Thyroid gland (tissue), 4 donors: ENCODE measurements at places on chromosomes 3 and 15. TPM values are rescaled to one million over a fixed set of nuclear protein-coding genes. Genes with fewer than 3 reads are reported as not detected.

GRCh38 chr3:14802381-14802731 is 16.4 kb upstream of the FGD5 start:
- no peaks in the 10 kb centered on the region for H3K4me1 ChIP-seq
- H3K27me3 ChIP-seq, result no peaks in the 10 kb centered on the region
- no peaks in the 10 kb centered on the region for H3K36me3 ChIP-seq

DNA sequence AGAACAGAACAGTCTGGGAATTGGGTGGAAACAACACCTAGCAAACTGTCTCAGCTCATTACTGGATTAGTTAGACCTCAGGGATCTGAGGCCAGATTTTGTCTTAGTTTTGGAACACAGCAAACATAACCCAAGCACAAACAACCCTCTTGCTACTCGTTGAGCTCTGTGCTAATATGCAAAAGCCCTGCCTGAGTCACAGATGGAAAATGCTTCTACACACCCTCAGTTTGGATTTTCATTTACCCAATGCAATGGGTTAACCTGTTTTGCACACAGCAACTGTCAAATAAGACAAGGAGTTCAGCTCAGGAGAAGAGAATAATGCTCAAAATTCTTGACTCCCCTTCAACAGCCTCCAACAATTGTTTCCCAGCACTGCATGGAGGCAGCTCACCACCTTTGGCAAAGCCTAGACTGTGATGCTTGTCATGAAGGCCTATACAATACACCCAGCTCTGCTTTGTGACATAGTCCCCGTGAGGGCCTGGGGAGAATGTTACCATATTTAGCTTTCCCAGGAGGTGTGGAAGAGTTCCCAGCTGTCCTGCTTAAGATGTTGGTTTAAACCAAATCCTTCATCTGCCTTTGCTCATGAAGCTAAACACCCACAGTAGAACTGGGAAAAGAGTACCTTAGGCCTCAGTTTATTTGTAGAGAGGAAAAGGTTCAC is 68.9 kb upstream of the MNS1 start:
- H3K27ac ChIP-seq, result no peak overlapping the region
- no peak overlapping the region for H3K4me3 ChIP-seq
- no peaks in the 10 kb centered on the region for H3K4me1 ChIP-seq
- H3K27me3 ChIP-seq, result no peaks in the 10 kb centered on the region
- no peak for DNase-seq
- H3K36me3 ChIP-seq, result no peaks in the 10 kb centered on the region

- DNase-seq, result no peak
- no peaks in the 10 kb centered on the region for H3K27me3 ChIP-seq
- H3K4me3 ChIP-seq, result no peak overlapping the region
- peaks cover 4% of the 10 kb centered on the region for H3K4me1 ChIP-seq
- H3K27ac ChIP-seq, result no peak overlapping the region
- no peaks in the 10 kb centered on the region for H3K36me3 ChIP-seq
Measured at GRCh38 chr3:181212271-181212670, 222.7 kb upstream of the DNAJC19 start.

DNA sequence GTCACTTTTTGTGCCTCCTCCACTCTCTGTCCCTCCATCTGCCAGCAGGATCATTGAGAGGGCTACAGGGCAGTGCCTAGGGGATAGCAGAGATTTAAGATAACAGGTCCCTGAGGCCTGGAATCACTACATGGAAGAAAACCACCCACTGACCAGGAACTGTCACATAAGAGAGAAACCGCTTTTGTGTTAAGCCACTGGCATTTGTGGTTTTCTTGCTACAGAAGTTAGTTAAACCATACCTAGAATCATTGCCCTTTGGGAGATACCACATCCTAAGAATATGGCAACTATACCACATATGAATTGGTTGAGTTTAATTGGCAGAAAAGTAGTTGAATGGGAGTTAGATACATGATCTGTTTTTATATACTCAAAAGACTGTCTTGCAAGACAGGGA is 112.8 kb upstream of the LPP start:
- no peaks in the 10 kb centered on the region for H3K36me3 ChIP-seq
- no peaks in the 10 kb centered on the region for H3K27me3 ChIP-seq
- no peak for DNase-seq
- H3K4me3 ChIP-seq, result no peak overlapping the region

DNA sequence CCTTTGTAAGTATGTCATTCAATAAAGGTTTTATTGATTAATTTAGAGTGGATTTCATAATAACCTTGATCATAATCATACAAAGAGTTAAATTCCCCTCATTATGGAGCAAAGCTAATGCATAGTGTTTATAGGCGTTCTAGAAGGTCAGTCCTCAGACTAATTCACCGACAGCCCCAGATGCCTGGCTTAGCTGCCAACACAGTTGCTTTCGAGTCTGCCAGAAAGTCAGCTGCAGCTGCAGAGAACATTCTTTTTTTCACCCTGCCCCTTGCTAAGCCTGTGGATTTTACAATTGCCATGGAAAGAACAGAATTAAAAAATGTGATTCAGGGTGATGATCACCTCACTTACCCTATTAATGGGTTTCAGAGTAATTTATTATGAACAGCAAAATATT is 21.2 kb downstream of the CADM2 start:
- H3K4me3 ChIP-seq, result no peak overlapping the region
- no peak for DNase-seq
- no peaks in the 10 kb centered on the region for H3K36me3 ChIP-seq
- no peaks in the 10 kb centered on the region for H3K27me3 ChIP-seq

DNA sequence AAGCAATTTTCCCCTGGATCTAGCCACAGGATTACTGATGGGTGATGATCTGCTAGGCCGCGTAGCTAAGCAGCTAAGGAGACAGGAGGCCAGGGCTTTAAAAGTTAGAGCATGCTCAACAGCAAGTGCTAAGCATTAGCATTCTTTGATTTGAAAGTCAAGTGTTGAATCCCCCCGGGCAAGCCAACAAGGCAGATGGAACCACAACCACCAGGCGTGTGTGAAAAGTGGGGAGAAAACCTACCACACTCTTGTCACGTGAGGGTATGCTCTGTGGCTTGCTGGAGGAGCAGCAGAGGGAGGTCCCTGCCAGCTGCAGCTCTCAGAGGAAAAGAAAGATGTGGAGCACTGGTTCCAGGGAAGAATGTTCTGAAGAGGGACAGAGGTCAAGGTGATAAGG is 20.9 kb downstream of the SLC51A start:
- no peak overlapping the region for H3K27ac ChIP-seq
- no peak for DNase-seq
- no peak overlapping the region for H3K4me3 ChIP-seq
- no peaks in the 10 kb centered on the region for H3K27me3 ChIP-seq

DNA sequence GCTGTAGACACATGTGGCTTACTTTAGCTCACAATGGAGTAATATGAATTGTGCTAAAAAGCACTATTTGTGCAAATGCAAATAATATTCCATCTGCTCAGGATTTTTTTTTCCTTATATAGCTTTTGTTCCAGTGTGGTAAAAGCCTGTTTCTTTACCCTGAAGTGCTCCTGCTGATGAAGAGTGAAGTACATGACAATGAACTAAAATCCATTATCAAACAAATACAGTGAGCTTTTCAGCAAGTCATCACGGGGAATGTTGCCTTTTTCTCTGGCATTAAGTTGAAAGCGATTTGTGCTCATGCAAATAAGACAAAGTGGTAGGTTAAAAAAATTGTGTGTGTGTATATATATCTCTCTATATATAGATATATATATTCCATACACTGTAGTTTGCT is 28.6 kb upstream of the CCDC39 start:
- DNase-seq, result no peak
- no peak overlapping the region for H3K27ac ChIP-seq

GRCh38 chr3:108182339-108182738 is 39.9 kb downstream of the IFT57 start:
- DNase-seq, result no peak
- no peak overlapping the region for H3K4me3 ChIP-seq
- no peak overlapping the region for H3K27ac ChIP-seq
- H3K27me3 ChIP-seq, result no peaks in the 10 kb centered on the region
- H3K4me1 ChIP-seq, result no peaks in the 10 kb centered on the region
- no peaks in the 10 kb centered on the region for H3K36me3 ChIP-seq

DNA sequence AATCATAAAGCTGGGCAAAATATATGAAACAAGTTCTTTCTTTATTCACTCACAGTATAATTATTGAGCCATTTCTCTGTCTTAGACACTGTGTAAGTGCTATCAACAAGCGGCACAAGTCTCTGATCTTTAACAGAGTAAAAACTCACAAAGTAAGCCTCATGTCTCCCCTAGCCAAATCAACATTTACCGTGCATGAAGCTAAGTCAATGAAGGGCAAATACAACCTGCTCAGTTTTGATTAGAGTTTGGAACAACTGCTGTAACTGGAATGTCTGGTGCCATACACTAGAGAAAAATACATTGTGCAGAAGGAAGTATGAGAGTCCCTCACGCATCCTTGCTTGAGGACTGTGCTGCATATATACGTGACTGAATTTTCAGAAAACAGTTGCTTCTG is 291.0 kb upstream of the EPHA3 start:
- no peak for DNase-seq
- H3K27me3 ChIP-seq, result no peaks in the 10 kb centered on the region
- H3K27ac ChIP-seq, result no peak overlapping the region

GRCh38 chr3:127959873-127960272 is 44.8 kb downstream of the KBTBD12 start:
- H3K36me3 ChIP-seq, result no peaks in the 10 kb centered on the region
- no peaks in the 10 kb centered on the region for H3K27me3 ChIP-seq
- H3K27ac ChIP-seq, result no peak overlapping the region

GRCh38 chr3:40387001-40387894 is at the start of gene ENTPD3:
TSS of gene ENTPD3 (plus strand) at chr3:40387184. CDS start at chr3:40388058, 874 bp downstream.
- no peak within 1 kb of the TSS for H3K27ac ChIP-seq
- peaks cover 17% of the 10 kb centered on the region for H3K4me1 ChIP-seq
- H3K4me3 ChIP-seq, result peak within 1 kb of the TSS; percentile 12
- peak; percentile 68 for DNase-seq
- H3K36me3 ChIP-seq, result no peaks in the 10 kb centered on the region
- no peaks in the 10 kb centered on the region for H3K27me3 ChIP-seq

DNA sequence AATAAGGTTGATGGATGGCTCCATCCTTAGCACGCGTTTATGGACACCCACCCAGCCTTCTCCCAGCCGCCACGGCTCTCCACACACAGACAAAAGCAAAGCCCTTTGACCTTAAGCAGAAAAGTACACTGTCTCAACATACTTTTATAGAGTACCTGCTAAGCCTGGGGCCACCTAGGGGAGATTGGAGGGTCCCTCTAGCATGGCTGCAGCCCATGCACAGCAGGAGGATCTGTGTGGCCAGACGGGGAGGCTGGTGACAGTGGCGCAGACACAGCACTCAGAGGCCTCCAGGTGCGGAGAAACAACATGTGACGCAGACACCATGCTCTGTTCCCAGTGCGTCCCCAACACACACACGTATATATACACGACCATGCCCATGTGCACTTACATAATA is 174.9 kb downstream of the XXYLT1 start:
- no peak overlapping the region for H3K4me3 ChIP-seq
- no peaks in the 10 kb centered on the region for H3K27me3 ChIP-seq
- H3K4me1 ChIP-seq, result peaks cover 8% of the 10 kb centered on the region
- DNase-seq, result peak; percentile 0
- H3K27ac ChIP-seq, result no peak overlapping the region

Gene RPLP1
- total RNA-seq, result 2,289 TPM
